ENCODE measurements at places on chromosomes 4 and X.

DNA sequence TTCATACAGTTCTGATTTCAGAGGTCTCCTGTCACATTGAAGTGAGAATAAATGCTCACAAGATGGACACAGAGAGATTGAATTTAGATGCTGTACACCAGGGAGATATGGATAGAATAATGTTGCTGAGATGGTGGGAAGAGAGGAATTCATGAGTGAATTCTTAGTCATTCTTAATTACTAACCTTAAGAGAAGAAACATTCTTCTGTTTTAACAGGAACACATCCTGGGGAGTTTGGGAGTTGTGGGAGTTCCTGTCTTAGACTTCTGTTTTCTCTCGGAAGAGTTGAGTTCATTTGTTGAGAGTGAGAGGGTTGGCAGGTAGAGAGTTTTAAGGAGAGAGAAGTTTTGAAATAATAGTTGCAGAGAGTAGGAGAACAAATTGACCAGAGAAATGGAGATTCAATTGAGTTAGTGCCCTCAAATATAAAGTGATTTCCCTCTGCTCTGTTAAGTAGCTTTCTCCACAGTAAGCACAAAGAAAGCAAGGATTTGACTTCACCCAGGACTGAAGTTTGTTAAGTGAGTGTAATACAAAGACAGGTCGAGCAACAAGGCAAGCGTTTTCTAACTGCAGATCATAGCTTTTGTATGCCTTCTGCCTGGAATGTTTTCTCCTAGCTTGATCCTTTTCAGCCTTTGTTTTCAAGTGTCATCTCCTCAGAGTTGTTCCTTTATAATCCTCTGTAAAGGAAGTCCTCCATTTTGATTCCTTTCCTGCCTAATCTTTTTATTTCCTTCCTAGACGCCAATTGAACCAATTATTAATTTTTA, 205.9 kb downstream of the RAPGEF2 start:
- DNase-seq = no peak

DNA sequence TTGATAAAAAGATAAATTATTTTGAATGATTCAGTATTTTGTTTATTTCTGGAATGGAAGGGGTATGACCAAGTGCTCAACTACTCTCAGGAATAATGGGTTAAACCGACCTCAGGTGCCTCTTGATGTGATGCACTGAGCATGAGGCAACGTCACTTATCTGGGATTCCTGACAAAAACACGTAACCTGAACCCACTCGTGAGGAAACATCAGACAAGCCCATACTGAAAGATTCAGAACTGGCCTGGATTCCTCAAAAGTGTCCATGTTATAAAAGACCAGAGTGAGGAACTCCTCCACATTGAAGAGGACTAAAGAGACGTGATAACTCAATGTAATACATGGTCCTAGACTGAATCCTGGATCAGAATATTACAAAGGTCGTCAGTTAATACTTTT, 144.0 kb downstream of the FNIP2 start:
- no peak for DNase-seq

GRCh38 chrX:119775517-119776238, 15.8 kb downstream of the RPL39 start:
- DNase-seq = no peak

DNA sequence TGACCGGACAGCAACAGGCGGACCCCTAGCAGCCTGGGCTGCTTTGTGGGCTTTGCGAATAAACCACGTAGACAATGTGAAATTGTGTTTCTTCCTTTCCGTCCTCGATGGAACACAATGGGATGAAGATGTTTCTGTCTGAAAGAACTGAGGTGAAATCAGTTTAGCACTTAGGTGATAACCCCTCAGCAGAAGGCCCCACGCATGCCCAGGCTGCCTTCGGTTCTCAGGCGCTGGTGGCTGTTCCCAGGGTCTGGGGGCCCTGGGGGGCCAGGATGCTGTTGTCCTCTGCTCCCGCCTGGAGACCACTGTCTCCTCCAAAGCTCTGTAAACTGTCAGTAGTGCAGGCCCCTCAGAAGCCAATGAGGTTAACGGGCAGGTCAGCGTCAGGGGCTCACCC, 73.9 kb upstream of the HGFAC start:
- DNase-seq = no peak

DNA sequence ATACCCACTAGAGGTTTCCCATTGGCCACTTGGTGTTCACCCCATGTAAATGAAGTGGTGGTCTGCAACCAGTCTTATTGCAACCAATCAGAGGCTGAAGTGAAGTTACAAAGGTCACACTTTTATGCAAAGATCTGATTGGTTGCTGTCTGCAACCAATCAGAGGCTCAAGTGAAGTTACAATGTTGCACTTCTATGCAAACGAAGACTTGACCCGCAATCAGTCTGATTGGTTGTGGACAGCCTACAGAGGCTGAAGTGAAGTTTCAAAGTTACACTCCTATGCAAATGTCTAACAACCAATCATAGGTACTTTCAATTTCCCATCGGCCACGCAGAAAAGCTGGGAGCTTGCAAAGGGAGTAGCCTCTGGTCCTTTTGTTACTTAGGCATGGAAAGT, 22.3 kb upstream of the XPNPEP2 start:
- no peak for DNase-seq

- no peak for DNase-seq
Observed at GRCh38 chrX:9352243-9352642, 112.6 kb upstream of the TBL1X start.

GRCh38 chr4:1512738-1513660, 106.8 kb upstream of the NKX1-1 start:
- DNase-seq = peak; percentile 71

- DNase-seq = no peak
Observed at GRCh38 chrX:98897191-98897590, 1512.9 kb downstream of the PCDH19 start.

GRCh38 chr4:141179474-141180373, 41.0 kb upstream of the ZNF330 start:
- no peak for DNase-seq

DNA sequence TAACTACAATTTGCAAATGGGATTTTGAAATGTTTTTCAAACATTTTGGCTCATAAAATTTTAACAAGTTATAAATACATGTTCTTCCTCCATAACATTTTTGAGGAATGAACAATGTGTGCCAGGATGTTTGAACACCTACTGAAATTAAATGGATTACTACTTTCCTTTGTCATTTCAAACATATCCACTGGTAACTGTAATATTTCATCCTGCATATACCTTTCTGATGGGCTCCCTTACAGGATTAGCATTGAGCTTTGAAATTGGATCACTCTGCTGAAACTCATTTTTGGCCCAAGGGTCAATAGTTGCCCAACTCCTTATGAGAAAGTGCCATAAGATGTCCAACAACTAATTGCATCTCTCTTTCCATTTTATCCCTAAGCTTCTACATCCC, 17.6 kb downstream of the GRPR start:
- DNase-seq = no peak

GRCh38 chrX:135513130-135513515, 7.3 kb upstream of the INTS6L start:
- DNase-seq = no peak

DNA sequence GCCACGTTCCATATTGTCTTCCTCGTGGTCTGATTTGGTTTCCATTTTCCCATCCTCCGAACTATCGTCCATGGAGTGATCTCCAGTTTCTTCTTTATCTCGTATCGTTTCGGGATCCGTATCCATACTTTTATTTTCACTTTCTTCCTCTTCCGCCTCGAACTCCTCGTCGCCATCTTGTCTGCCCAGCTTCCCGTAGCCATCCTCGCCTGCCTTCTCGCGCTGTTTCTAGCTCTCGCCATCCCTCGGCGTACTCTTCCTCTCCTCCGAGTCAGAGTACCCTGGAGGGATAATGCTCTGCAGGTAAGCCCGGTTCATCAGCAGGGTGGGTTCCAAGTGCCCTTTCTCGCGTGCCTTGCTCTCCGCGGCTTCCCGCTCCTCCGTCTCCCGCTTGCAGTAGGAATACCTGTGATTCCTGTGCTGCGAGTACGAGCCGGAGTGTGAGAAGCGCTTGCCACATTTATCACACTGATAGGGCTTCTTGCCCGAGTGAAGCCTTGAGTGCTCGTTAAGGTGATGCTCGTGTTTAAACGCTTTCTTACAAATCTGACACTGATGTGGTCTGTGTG, 134.5 kb upstream of the TAPT1 start:
- DNase-seq = no peak

- DNase-seq = no peak
Observed at GRCh38 chr4:170716868-170717267, 627.1 kb upstream of the AADAT start.

GRCh38 chr4:174199735-174200134, 83.7 kb downstream of the FBXO8 start:
- DNase-seq = no peak

- no peak for DNase-seq
Observed at GRCh38 chr4:79578606-79579005, 170.6 kb upstream of the GK2 start.

DNA sequence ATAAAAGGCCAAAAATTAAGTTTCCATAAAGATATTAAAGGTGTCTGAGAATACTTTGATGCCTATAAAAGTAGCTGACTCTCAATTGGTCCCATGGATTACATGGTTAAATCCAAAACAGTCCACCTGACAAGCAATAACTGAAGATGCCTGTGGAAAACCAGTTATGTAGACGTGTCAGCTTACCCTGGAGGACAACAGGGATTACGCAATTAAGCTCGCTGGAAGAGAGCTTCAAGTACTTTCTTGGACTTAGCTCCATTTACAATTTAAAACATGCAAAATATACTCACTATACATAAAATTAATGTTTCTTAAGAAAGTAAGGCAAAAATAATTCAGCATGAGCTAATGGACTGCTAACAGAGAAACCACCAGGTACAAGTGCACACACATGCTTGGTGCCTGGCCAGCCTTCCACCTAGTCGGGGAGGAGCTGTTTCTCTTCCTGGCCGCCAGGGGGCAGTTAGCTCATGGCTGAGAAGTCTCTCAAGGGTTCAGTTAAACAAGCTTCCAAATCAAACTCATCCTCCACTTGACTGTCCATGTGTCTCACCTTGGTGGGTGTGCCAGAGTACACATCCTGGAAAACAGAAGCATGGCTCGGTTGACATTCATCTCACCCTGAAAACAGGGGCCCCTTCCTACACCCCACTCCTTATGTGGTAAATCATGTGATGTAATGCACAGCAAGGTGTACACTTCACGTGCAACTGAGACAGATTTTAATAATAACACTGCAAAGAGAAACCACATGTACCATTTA, 9.2 kb upstream of the FAM53A start:
- DNase-seq = peak; percentile 69

- DNase-seq = no peak
Observed at GRCh38 chr4:14165222-14165920, 537.8 kb upstream of the BOD1L1 start.

GRCh38 chrX:1391707-1392375, at the start of gene SLC25A6:
Gene SLC25A6 (minus strand): TSS chrX:1392113. CDS start chrX:1392009, 104 bp downstream.
- DNase-seq = peak; percentile 100

DNA sequence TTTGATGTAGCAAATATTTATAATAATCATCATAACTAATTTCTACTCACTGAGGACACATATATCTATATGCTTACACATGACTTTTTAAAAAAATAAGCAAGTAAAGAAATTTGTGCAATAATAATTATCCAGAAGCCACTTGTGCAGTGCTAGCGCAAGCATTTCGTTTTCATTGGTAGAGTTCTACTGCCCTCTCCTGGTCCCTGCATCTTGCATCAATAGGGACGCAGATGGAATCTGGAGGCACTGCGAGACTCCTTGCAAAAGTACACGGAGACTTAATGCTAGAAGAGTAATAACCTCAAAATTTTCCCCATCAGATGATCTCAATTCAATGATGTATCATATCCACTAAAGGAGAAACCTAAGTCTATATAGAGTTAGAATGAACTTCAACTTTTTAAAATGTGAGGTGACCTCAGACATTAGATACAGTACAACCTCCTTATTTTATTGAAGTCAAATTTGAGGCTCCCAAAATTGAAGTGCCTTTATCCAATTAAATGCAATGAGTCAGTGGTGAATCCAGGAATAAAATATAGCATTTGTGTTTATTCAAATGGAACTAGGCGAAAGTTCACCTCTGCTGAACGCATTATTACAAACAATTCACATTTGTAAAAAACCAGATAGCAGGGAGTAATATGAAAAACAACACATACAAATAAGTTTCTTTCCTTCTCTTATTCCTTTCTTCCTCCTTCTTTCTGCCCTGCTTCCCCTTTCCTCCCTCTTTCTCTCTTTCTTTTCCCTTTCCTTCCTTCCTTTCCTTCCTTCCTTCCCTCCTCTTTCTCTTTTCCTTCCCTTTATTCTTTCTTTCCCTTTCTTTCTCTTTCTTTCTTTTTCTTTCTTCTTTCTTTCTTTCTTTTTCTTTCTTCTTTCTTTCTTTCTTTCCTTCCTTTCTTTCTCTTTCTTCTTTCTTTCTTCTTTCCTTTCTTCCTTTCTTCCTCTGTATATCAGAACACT, 450.0 kb downstream of the ANKRD50 start:
- peak; percentile 19 for DNase-seq

DNA sequence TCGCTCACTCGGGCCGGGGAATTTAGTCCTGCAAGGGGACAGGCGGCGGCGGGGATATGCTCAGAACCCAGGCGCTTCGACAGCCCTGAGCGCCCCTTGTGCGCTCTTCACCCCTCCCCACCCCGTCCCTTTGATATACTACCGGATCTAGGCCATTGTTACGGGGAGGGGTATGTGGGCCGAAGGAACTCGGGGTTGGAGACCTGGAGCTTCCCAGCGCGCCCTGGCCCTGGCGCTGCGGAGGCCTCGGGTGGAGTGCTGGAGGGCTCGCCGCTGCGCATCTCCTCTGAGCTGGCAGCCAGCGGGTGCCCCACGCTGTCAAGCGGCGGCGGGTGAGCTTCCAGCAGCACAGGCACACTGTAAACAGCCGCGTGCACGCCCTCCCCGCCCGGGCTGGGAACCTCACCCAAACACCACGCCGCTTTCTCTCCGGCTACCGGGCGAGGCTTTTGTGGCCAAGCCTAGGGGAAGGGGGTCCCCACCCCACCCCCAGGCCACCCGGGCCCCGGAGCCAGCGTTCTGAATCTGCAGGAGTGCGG, 54.5 kb upstream of the BCOR start:
- DNase-seq = no peak

GRCh38 chr4:133320576-133321170, 171.6 kb downstream of the PCDH10 start:
- DNase-seq = no peak

- DNase-seq = no peak
Observed at GRCh38 chrX:108701633-108702032, 34.7 kb downstream of the IRS4 start.

Data from activated naive CD8-positive, alpha-beta T cell treated with anti-CD3 and anti-CD28 coated beads for 36 hours (primary cell).